ENCODE measurements at places on chromosomes 7 and 10.

DNA sequence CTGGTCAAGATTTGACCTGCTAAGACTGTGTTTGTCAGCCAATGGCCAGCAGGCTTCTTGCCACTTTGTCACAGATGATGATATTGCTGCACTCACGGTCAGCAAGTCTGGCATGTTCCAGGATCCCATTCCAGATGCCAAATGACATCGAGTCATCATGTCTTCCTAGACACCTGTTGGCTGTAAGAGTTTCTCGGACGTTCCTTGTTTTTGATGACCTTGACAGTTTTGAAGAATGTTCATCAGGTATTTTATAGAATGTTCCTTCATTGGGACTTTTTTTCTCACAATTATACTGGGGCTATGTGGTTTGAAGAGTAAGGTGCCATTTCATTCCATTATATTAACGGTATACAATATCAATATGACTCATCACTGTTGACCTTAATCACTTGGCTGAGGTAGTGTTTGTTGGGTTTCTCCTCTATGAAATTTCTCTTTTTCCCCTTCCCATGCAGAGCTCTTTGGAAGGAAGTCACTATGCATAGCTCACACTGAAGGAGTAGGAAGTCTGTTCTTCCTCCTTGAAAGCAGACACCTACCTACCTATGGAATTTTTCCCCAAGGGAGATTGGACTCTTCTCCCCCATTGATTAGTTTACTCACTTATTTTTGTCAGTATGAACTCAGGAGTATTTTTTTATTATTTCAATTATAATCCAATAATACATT lies 31.6 kb downstream of the HECW1 start:
- DNase-seq, result no peak

- DNase-seq, result no peak
Measured at GRCh38 chr7:28203508-28204240, 23.1 kb upstream of the JAZF1 start.

- no peak for DNase-seq
Measured at GRCh38 chr10:114513381-114513792, 109.1 kb upstream of the AFAP1L2 start.

DNA sequence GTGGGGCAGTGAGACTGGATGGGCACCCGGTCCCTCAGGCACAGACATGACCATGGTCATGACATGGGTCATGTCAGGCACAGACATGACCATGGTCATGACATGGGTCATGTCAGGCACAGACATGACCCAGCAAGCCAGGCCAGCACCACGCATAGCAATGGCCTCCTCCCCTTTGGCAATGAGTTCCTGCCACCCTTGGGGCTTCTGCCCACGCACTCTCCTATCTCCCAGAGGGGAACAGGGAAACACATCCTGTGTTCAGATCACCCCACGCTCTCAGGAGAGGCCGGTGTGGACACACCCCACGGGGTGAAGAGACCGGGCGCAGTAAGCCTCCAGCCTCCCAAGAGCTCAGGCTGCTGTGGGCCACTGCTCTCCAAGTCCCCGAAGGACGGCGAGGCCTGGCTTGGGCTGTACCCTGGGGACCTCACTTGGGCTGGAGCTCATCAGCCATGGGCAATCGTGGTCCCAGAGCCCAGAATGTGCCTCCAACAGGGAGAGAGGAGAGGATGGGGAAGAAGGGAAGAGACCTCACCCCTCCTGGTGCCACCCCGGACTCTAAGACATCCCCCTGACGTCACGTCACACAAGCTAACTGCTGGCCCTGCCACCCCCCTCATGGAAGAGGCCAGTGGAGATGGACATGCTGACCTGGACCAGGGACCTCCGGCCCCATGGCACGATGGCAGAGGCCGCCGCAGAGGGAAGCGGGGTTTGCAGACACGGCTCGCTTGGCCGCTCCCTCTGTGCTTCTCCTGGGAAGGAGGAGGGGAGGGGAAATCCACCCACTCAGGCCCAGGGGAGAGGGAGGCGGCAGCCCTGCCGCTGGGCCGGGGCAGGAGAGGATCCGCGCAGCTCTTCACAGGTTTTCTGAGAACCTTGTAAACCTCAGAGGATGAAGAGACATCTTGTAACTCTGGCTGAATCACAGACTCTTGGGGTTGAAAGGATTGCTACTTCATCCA lies 269.6 kb downstream of the ELFN1 start:
- no peak for DNase-seq

DNA sequence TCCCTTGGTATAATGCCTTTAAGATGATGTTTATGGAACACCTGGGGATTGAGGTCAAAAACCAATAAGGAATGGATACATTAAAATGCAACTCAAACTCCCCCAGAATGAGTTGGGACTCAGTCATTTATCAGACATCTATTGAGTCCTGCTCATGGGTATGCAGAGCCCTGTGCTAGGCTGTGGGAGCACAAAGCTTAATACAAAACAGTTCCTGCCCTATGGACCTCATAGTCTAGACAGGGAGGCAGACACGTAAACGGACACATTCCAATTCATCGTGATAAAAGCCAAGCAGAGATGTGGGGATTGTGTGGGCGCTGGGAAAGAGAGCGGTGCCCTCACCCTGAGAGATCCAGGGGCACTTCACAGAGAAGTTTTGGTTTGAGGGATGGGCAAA lies 181.7 kb downstream of the PTEN start:
- no peak for DNase-seq
